ENCODE measurements at places on chromosomes 12 and 14. TPM values are rescaled to one million over a fixed set of nuclear protein-coding genes. Genes with fewer than 3 reads are reported as not detected.

The NPFF gene
- total RNA-seq: not detected

The CYP27B1 gene
- 0.47 TPM for total RNA-seq

The HOXC12 gene
- total RNA-seq: not detected

The DCN gene
- total RNA-seq: 35.6 TPM

The KRT85 gene
- not detected for total RNA-seq

The PLEKHH1 gene
- total RNA-seq: 1.0 TPM

The NTS gene
- 6.1 TPM for total RNA-seq

The SERPINA3 gene
- total RNA-seq: 0.05 TPM

The PPP1R1A gene
- 0.17 TPM for total RNA-seq

The OTX2 gene
- total RNA-seq: not detected

The SLC25A21 gene
- total RNA-seq: 0.74 TPM

The GUCY2C gene
- not detected for total RNA-seq

Data from dermis blood vessel endothelial cell (primary cell).